ENCODE measurements at places on chromosomes 1 and 21. TPM values are rescaled to one million over a fixed set of nuclear protein-coding genes. Genes with fewer than 3 reads are reported as not detected.

The RPS6KA1 gene
- total RNA-seq: 1.5 TPM

DNA sequence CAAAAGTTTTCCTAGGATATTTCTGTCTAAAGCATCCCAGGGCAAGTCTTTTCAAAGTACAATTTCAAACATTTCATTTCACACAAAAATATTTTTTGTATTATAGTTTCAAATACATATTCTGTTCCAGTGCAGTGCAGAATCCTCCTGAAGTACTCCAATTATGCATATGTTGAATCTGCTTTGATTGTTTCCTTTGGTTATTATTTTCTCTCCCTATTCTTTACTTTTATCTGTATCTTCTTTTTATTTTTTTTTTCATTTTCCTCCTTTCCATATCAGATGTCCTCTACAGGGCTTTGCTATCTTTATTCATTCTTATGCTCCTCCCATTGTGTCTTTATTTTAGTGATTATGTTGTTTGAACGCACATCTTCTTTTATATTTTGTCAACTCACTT is 274.8 kb downstream of the DPYD start:
- H3K36me3 ChIP-seq: no peaks in the 10 kb centered on the region
- H3K4me1 ChIP-seq: no peaks in the 10 kb centered on the region
- DNase-seq: no peak
- no peaks in the 10 kb centered on the region for H3K27me3 ChIP-seq
- no peak overlapping the region for H3K27ac ChIP-seq
- H3K4me3 ChIP-seq: no peak overlapping the region

DNA sequence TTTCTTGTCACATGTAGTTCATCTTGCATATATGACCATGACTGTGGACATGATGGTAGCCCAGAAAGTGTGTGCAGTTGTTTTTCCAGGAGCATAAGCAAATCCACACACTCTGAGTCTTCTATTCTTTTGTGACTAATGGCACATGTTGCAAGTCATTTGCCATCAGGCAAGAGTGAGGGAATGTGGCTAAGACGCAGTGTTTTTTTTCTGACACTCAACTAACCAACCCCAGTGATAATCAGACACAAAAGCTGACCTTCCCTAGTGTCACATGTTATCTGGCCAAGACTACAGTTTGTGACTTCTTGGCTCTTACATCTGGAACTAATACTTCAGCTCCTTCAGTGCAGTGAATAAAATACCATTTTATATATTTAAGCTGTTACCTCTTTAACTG is 108.8 kb downstream of the ITSN1 start:
- H3K27me3 ChIP-seq: no peaks in the 10 kb centered on the region
- H3K27ac ChIP-seq: no peak overlapping the region

GRCh38 chr1:226641671-226642231 is 93.2 kb downstream of the STUM start:
- no peak for DNase-seq
- H3K27me3 ChIP-seq: no peaks in the 10 kb centered on the region
- no peak overlapping the region for H3K4me3 ChIP-seq

The GBP7 gene
- total RNA-seq: not detected

The SPRR4 gene
- not detected for total RNA-seq

The PEX14 gene
- total RNA-seq: 17.3 TPM

DNA sequence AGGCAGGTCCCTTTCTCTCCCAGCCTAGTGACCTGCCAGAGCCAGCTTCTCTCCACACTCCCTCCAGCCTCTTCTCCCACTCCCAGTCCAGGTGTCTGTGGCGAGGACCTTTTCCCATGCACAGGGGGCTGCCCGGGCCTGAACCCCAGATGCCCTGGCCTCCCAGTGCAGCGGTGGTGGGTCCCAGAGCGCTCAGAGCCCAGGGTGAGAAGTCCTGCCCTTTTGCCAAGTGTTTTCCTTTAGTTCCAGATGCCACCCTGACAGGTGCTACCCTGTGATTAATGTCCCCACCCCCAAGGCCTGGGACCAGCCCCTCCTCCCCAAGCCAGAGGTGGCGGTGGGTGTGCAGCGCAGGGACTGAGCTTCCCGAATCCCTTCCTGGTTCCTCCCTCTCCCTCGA is 90.4 kb downstream of the PAX7 start:
- no peaks in the 10 kb centered on the region for H3K36me3 ChIP-seq
- no peak overlapping the region for H3K27ac ChIP-seq
- no peak overlapping the region for H3K4me3 ChIP-seq
- no peaks in the 10 kb centered on the region for H3K4me1 ChIP-seq

The EDN2 gene
- not detected for total RNA-seq

GRCh38 chr1:198162091-198162767 is 5.4 kb downstream of the NEK7 start:
- H3K4me3 ChIP-seq: no peak overlapping the region

- H3K27me3 ChIP-seq: no peaks in the 10 kb centered on the region
- no peaks in the 10 kb centered on the region for H3K4me1 ChIP-seq
- no peak overlapping the region for H3K27ac ChIP-seq
- H3K4me3 ChIP-seq: no peak overlapping the region
- no peak for DNase-seq
Observed at GRCh38 chr1:162368451-162368850, 8.2 kb downstream of the SPATA46 start.

The GPR25 gene
- not detected for total RNA-seq

The KCNJ6 gene
- total RNA-seq: not detected

GRCh38 chr1:162388615-162389014 is 7.1 kb downstream of the C1orf226 start:
- H3K27me3 ChIP-seq: no peaks in the 10 kb centered on the region
- no peak overlapping the region for H3K27ac ChIP-seq
- H3K4me1 ChIP-seq: no peaks in the 10 kb centered on the region
- H3K36me3 ChIP-seq: no peaks in the 10 kb centered on the region
- H3K4me3 ChIP-seq: no peak overlapping the region

The KRTAP7-1 gene
- total RNA-seq: not detected

DNA sequence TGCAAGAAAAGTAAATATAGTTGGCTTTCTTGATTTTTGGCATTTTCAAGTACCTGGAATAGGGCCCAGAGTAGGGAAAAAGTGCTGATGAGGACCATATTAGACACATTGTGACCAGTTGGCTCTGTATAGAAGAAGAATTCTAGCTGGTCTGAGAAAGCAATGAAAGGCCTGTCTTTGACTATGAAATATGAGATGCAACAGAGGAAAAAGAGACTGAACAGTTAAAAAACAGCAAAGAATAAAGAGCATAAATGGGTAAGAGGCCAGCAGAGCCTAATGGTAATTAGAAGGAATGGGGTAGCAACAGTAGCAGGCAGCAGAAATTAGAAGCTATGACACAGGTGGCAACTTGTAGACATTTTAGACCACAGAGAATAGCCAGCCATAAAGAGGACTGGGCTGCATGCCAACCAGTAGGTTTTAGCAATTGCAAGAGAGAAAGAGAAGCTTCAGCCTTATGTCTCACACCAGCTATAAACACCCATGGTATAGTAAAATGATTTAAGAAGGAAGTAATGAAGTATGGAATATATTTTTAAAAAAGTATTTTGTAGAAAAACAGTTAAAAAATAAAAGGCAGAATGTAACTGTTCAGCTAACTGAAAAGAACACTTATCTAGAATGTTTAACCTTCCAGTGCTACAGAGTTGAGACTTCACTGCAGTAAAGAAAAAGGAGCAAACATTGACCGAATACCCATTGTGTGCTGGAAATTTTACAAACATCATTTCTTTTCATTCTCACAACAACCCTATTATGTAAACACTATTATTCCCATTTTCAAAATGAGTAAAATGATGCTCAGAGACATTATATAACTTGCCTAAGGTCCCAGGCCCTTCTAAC is 114.1 kb downstream of the LHX4 start:
- no peak overlapping the region for H3K27ac ChIP-seq
- DNase-seq: no peak
- no peaks in the 10 kb centered on the region for H3K36me3 ChIP-seq
- H3K4me3 ChIP-seq: no peak overlapping the region

DNA sequence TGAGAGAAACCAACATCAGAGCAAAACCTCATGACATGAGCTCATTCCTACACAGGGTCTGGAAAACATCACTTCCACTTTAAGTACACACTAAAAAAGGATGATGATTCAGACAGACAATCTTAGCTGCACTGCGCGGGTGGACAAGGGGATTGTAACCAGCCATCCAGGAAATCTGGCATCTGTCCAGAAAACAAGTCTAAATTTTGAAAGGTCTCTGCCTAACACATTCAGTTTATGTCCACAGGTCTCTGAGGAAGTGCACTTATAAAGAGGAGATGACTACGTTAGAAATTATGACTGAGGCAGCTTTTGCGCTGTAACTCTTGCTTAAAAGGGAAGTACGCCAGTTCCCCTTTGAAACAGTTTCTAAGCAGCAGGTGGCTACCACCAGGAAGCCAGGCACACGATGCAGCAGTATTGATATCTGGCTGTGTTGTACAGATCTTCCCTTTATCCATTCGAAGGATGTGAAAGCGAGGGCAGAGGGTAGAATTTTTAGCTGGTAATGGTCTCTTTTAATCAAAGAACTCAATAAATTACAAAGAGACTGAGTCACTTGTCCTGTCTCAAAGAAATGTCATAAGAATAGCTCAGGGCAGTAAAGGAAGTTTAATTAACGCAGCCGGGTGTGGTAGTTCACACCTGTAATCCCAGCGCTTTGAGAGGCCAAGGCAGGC is 128.0 kb downstream of the SETD4 start:
- peak overlapping the region; percentile 9 for H3K4me3 ChIP-seq
- H3K36me3 ChIP-seq: no peaks in the 10 kb centered on the region
- peak overlapping the region; percentile 75 for H3K27ac ChIP-seq

- no peak overlapping the region for H3K27ac ChIP-seq
- H3K4me3 ChIP-seq: no peak overlapping the region
- DNase-seq: no peak
- no peaks in the 10 kb centered on the region for H3K27me3 ChIP-seq
- H3K36me3 ChIP-seq: no peaks in the 10 kb centered on the region
Observed at GRCh38 chr1:52571783-52572182, 18.9 kb upstream of the TUT4 start.

Measured in gastrocnemius medialis (tissue), 4 donors.